Daoy (cell line): ENCODE measurements at places on chromosomes 16 and 17.

DNA sequence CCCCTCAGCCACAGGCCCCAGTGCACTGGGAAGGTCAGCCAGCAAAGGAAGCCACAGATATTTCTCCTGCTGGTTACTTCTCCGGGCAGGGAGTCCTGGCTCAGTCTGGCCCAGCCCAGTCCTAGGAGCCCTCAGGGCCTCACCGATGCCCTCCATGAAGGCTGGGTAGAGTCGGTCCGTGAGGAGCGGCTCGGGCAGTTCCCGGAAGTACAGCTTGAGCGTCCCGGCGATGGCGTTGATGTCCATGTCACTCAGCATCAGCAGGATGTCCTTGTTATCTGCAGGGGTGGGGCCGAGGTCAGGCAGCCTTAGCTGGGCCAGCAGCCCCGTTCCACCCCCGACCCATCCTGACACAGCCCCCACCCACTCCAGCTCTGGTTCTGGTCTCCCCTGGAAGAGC lies 13.7 kb downstream of the TIMM22 start:
- no peak for DNase-seq

DNA sequence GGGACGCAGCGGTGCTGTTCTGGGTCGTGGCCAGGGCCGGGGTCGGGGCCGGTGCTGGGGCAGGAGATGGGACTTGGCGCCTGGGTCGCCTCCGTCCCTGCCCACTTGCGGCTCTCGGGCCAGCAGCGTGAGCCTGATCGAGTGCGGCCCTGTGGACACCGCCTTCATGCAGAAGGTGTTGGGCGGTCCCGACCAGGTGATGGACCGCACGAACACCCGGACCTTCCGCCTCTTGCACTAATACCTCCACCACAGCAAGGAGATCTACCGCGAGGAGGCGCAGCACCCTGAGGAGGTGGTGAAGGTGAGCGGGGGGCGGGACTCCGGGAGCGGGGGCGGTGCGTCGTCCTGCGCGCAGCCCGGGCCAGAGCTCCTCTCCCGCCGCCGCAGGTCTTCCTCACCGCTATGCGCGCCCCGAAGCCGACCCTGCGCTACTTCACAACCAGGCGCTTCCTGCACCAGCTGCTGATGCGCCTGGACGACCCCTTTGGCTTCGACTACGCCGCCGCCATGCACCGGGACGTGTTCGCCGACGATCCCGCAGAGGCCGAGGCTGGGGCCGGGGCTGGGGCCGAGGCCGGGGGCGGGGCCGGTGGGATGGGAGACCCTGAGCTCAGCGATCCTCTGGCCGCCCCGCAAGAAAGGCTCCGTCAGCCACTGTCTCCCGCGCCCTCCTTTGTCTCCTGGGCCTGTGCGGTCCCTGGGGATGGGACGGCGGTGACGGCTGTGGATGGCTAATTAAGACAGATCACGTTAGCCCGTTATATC lies 4.5 kb upstream of the HSD17B1 start:
- DNase-seq = peak; percentile 82

GRCh38 chr17:8481089-8481488 lies 45.4 kb downstream of the NDEL1 start:
- no peak for DNase-seq

DNA sequence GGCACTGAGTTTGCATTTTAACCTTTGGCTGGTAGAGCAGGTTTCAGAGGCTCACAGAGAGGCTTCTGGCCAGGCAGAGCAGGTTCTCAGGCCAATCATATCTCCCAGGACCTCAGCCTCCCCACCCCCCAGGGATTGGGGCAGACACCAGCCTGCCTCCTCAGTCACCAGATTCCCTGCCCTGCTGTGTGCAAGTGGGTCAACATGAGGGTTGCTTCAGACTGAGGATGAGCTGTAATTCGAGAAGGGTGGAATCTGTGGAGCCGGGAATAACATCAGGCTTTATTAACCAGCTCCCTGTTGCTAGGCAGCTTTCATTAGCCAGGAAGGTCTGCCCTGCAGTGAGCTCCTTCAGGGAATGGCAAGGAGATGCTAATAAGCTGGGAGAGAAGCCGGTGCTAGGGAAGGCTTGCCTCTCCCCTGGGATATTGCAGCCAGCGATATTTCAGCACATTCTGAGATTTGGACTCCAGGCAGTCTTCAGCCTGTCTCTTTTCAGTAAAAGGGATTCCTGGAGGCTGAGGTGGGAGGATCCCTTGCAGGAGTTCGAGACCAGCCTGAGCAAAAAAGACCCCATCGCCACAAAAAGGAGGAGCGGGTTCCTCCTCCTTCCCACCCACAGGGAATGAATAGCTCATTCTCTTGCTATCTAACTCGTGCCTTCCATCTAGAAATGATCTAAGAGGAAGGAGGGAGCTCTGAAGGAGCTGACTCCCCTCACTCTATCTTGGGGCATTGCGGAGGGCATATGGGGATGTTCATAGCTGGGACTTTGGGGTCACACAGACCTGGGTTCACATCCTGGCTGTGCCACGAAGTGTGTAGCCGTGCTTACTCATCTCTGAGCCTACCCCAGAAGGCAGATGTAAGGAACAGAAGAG lies 10.7 kb downstream of the SGSM2 start:
- peak; percentile 39 for DNase-seq

- DNase-seq = no peak
Measured at GRCh38 chr16:52725461-52725860, 178.5 kb upstream of the TOX3 start.

DNA sequence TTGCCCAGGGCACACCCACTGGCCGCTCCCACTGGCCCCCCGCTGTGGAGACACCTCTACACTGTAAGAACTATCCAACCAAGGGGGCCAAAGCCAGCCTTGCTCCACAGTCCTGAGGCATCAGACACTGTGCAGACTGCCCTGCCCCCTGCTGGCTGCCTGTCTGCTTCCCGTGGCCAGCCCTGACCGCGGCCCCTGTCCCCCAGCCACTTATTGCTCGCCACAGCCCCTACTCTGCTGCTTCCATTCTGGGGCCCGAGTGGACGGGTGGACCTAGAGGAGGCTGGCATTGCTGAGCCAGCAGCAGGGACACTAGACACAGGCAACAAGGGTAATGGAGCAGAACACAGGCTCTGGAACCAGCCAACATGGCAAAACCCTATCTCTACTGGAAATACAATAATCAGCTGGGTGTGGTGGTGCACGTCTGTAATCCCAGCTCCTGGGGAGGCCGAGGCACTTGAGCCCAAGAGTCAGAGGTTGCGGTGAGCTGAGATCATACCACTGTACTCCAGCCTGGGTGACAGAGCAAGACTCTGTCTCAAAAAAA lies 19.7 kb upstream of the LRRC37A3 start:
- peak; percentile 64 for DNase-seq

DNA sequence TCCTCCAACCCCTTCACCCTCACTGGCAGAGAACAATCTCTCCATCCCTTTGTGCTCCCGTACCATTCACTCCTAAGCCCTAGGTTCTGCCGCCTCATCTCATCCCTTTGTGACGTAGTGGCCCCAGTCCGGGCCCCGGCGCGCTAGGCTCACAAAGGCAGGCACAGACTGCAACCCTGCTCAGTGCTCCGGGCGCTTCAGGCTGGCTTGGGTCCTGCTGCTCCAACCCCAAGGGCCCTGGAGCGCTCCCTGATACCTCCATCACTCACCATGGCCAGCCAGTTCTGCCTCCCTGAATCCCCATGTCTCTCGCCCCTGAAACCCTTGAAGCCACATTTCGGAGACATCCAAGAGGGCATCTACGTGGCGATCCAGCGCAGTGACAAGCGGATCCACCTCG lies at the start of gene KIF2B:
KIF2B (plus strand) TSS at position 164 of the 400 bp plus-strand sequence; CDS start at position 271, 107 bp downstream.
- no peak for DNase-seq

DNA sequence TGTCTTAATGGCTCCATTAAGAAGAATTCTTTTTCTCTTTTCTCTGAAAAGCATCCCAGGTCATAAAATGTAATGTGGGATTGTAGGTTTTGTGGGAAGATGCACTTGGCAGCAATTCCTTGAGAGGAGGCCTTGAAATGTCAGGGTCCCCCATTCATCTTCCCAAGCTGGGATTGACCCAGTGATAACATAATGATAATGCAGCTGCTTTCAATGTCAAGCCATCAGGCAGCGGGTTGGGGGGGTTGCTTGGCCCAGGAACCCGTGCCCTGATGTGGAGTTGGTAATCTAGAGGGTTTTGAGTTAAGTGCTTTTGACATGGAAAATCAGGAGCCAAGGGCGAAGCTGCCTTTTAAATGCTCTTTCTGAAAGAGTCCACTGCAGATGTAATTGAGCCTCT lies 484.0 kb downstream of the WWOX start:
- DNase-seq = no peak

DNA sequence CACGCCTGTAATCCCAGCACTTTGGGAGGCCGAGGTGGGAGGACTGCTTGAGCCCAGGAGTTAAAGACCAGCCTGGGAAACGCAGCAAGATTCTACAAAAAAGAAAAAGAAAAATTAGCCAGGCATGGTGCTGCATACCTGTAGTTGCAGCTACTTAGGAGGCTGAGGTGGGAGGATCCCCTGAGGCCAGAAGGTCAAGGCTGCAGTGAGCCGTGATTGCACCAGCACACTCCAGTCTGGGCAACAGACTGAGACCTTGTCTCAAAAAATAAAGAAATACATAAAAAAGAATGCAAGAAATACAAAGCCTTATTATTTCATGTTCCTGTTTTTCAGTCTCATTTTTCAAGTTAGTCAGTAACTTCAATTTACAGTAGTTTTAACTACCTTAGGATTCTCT lies 5.9 kb upstream of the CNOT1 start:
- no peak for DNase-seq

GRCh38 chr17:44522883-44523671 lies 19.9 kb upstream of the GPATCH8 start:
- DNase-seq = peak; percentile 47

- DNase-seq = no peak
Measured at GRCh38 chr16:57889111-57889510, 81.8 kb downstream of the CNGB1 start.

GRCh38 chr17:63785556-63785955 lies 11.6 kb downstream of the DDX42 start:
- DNase-seq = no peak

- no peak for DNase-seq
Measured at GRCh38 chr16:56354746-56355145, 70.6 kb downstream of the AMFR start.

DNA sequence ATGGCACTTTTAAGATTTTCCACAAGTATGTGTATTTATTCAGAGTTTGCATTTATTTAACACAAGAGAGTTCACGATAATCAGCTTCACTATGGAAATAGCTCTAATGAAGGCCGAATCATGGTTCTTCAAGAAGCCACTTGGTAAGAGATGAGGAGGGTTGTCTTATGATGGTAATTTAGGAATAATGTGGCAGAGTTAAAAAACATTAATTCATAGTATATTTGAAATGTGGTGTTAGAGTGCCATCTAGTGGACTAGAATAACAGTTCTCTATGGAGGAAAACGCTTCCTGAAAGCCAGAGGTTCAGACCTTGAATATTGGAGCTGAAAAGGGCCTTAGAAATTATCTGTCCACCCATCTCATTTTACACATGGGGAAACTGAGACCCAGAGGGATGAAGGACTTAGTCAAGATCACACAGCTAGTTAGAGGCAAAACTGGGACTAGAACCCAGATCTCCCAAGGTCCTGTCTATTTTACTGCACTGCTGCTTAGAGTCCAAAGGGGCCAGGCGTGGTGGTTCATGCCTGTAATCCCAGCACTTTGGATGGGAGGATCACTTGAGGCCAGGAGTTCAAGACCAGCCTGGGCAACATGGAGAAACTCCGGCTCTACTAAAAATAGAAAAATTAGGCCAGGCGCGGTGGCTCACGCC lies 33.8 kb upstream of the KPNB1 start:
- DNase-seq = peak; percentile 32

GRCh38 chr17:50475362-50475761 lies 3.3 kb upstream of the RSAD1 start:
- DNase-seq = no peak

DNA sequence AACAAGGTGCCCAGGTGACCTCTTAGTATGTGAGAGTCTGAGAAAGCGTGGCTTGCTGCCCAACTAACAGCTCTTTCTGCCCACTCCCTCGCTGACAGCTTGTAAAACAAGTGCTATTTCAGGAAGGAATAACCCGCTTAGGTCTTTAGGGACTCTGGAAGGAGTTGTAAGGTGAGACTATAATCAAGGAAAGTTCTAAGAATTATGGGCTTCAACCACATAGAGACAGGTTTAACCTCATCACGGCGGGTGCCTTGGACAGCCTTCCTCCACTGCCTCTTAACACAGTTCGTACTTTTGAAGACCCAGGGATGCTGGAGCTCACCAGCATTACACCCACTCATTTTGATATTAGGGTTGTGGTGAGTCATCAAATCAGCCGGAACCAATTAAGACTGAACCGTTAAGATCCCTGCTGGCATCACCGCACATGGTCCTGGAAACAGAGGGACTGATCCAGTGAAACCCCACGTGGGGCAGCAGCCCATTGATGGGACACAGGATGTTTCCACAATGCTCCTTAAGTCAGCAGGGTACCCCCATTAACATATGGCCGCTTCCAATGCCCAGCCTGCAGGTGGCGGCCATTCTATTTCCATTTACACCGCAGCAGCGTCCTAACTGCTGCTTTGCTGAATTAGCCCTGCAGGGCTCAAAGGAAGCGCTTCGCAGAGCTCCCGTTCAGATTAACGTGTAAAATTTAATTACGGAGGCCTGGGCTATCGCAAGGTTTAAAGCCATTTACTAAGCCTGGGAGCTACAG lies 176.6 kb upstream of the SDK2 start:
- DNase-seq = peak; percentile 57

DNA sequence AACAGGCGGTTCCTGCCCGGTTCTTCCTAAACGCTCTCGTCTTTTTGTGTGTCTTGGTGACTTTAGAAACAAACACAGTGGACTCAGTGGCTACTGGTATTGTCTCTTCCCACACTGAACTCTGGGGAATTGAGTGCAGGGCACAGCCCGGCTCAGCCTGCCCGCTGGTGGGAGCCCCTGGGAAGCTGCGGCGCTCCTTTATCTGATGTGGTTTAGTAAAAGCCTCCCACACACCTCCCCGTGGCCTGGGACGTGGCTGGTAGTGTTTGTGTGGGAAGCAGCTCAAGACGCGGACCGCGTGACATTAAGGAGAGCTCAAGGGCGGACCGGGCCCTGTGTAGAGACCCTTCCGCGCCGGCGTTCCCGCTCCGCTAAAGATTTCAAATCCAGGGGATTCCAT lies 55.4 kb upstream of the PVALEF start:
- DNase-seq = no peak

GRCh38 chr16:14249291-14250032 lies 178.3 kb downstream of the MRTFB start:
- DNase-seq = peak; percentile 20

DNA sequence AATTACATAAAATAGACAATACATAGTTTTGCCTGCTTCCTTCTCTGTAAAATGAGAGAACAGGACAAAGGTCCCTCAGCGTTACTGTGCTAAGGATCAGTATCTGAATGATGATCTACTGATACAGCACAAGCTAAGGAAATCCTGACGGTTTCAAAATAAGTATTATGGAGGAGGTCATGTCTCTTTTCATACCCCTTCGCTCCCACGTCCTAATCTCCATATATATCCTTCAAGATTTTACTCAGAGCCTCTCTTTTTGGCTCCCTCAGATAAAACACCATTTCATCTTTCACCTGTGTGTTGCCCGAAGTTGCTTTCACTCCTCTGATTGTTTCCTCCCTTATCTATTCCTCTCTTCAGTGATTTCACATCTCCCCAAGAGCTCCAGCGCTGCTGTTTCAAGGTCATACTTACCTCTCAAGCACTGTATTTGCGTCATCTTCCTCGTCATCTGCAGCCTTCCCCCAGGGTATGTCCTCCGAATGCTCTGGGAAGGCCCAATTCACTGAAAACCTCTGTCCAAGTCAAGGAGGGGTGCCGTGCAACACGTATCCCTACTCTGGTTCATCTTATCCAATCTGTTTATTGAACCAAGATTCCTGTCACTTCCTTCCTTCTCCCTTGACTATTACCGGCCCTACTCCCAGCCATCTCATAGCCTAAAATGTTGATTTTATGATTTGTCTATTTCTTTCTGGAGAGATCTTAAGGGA lies 1.2 kb upstream of the BLTP2 start:
- DNase-seq = no peak
